ENCODE measurements at places on chromosomes 4 and X. TPM values are rescaled to one million over a fixed set of nuclear protein-coding genes. Genes with fewer than 3 reads are reported as not detected.

GRCh38 chrX:13293700-13294099, 26.2 kb downstream of the ATXN3L start:
- DNase-seq: peak; percentile 4

GRCh38 chr4:4461850-4462249, 74.9 kb downstream of the NSG1 start:
- DNase-seq: no peak

DNA sequence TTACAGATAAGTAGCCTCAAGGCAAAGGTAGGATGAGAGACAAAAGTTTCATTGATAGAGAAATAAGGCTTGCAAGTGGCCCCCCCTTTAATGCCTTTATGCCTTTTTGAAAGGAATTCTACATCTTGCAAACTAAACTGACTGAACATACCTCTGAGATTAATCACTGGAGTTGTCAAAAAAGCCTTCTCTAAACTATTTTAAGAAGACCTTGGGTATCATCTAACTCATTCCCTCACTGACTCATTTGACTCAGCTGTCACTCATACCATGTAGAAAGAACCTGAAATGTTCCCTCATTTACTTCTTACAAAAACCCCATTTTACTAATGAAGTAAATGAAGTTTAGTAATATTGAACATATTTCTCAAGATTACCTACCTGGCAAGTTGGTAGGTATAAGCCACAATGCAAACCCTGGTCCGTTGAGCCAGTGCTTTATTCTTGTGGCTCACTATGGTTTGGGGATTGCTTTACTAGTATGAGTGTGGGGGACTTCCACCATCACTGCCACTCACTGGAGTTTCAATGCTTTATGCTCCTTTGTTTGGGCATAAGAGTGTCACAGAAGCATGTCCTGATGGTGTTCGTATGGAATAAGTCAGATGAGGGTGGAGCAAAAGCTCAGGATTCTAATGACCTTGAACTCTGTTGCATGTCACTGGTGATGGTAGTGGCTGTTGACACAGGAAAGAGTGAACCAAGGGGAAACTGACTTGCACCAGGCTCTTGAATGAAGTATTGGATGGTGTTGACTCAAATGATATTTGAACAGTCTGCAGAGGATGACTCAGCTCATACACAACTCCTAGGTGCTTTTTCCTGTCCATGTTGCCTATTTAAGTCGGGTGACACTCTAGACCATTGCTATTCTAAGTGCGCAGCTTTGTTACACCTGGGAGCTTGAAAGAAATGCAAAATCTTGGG, 305.5 kb upstream of the EMCN start:
- DNase-seq: peak; percentile 68

- DNase-seq: no peak
These were observed at the start of gene PLP2 for GRCh38 chrX:49171752-49172279. PLP2 (plus strand) TSS chrX:49171898; CDS start chrX:49172001, 103 bp downstream.

C4orf46 gene
- 16.1 TPM for total RNA-seq

DNA sequence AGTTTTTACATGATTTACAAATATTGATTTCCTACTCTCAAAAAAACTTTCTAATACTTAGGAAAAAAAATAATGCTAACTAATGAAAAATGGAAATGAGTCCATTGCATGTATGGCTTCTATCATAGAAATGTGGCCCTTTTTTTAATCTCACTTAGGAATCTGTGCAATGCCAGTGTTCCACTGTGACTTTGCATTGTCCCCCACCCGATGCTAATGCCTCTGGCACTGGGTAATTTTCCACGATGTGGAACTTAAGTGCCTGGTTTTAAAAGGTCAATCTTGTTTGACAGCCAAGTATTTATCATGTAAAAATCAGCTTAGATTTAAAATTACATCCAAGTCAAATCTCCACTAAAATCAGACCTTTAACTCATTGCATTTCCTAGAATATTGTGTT, 53.1 kb downstream of the SPATA4 start:
- no peak for DNase-seq

GRCh38 chrX:5084279-5084678, 1144.4 kb downstream of the NLGN4X start:
- DNase-seq: peak; percentile 0
